Calu3 (cell line): ENCODE measurements at places on chromosomes 5 and 9. TPM values are rescaled to one million over a fixed set of nuclear protein-coding genes. Genes with fewer than 3 reads are reported as not detected.

CER1 gene
- not detected in 2 replicates for total RNA-seq

SLC22A4 gene
- 3.0 and 3.1 TPM in 2 replicates for total RNA-seq

CTXN3 gene
- not detected in 2 replicates for total RNA-seq

GLRA1 gene
- total RNA-seq = not detected in 2 replicates

- no peak for DNase-seq
Observed at GRCh38 chr9:95502248-95502647, 14.5 kb downstream of the PTCH1 start.

- no peak for DNase-seq
Observed at GRCh38 chr9:85914108-85914507, 26.8 kb upstream of the NAA35 start.

DNA sequence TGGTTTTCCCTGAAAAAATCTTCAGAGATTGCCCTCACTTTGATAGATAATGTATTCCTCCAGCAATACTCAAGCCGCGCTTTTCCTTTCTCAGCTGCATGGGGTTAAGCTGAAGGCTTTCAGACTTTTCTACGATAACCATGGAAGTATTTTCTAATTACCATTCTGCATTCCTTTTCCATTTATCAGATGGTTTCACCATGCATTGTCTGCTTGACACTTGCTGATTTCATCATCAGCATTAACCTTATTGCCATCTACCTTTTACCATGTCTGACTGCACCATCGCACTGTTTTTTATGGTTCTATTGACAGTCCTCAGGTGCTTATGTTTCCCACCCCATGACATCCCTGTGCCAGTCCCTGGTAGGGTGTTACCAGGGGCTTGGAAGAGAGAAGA lies 91.6 kb downstream of the DMAC1 start:
- no peak for DNase-seq

DNA sequence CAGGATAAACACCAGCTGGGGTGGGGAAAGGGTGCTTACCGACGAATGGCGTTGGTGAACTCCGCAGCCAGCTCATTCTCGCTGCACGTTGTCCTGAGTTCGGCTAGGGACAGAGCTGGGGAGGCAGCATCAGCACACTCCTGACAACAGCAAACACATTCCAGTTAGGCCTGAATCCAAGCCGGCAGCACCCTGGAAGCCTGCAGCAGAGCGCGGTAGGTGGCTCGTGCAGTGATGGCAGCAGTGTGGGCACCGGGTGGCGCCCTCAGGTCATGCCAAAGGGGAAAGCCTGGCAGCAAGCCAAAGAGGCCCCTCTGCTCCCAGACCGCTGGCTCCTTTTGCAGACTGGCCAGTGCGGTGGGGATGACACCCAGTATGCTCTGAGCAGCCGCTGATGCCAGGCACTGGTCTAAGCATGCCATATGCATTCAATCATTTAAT lies 66.9 kb downstream of the DCP2 start:
- DNase-seq = no peak

GRCh38 chr5:168669156-168669555 lies 90.0 kb upstream of the PANK3 start:
- DNase-seq = no peak
